ENCODE measurements at places on chromosomes 5 and 9.

DNA sequence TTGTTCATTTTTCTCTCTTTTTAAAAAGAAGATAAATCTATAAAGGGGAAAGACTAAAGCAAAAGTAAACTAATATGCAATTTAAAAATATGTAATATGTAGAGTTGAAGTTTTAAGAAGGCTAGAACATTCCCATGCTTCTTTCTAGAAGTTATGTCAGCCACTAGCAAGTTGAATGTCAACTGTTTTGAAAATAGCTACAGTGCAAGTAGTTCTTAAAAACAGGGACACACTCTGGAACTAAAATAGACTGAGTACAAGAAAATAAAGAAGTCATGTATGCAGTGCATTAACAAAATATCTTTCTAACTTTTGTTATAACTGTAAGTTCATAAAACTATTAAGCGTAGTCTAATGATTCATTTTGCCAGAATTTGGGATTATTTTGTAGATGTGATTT is 7.9 kb downstream of the TMEM38B start:
- no peak for DNase-seq

DNA sequence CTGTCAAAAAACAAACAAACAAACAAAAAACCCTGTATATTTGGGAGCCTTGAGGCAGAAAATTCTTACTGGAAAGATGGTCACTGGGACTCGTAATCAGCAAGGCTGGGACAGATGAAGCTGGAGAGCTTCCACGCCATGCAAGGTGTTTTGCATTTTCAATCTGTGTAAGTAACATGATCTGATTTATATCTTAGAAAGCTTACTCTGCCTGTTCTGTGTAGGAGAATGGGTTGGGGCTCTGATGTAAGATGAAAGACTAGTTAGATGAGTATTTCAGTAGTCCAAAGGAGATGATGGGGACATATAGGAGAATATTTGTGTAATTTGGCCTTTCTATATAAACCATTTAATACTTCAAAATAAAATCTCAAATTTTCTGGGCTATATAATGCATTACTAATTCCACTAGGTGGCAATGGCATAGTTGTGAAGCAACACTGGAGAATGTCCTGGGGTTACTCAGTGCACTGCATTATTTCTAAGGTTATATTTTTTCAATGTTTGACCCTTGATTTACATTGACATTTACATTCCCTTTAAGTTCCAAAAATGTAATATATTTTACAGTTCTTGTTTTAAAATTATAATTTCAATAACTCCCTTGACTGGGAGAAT is 21.9 kb upstream of the FSD1L start:
- peak; percentile 48 for DNase-seq

DNA sequence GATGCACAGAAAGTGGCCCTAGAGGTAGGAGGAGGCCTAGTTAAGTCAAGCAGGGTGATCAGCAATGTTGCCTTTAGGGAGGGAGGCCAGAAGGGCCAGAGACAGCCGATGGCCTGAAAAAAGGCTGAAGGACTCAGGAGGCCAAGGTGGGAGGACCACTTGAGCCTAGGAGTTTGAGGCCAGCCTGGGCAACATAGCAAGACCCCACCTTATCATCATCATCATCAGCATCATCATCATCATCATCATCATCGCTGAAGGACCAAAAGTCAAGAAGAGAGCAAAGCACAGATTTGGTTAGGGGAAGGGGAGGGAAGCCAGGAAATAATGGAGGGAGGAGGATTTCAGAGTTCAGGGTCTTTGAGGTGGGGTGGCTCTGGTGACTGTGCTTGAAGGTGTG is 74.3 kb downstream of the RALGPS1 start:
- DNase-seq = no peak

GRCh38 chr9:89955626-89956025 is 350.8 kb downstream of the GADD45G start:
- DNase-seq = no peak

GRCh38 chr9:91766315-91767069 is 183.5 kb downstream of the ROR2 start:
- DNase-seq = no peak

DNA sequence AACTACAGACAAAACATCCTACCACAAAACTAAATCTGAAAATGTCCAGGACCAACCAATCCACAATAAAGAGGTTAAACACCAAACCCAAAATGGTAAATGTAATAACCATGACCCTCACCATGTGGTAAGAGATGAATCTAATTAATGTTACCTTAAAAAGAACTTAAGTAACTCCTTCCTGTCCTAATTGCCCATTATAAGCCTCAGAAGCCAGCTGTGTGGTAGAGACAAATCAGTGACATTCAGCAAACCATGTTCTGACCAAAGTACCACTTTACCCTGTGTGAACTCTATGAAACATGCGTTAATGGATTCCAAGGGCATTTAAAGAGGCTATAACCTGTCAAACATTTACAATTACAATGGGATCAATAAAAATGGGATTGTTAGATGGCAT is 25.0 kb downstream of the LPAR1 start:
- DNase-seq = no peak

DNA sequence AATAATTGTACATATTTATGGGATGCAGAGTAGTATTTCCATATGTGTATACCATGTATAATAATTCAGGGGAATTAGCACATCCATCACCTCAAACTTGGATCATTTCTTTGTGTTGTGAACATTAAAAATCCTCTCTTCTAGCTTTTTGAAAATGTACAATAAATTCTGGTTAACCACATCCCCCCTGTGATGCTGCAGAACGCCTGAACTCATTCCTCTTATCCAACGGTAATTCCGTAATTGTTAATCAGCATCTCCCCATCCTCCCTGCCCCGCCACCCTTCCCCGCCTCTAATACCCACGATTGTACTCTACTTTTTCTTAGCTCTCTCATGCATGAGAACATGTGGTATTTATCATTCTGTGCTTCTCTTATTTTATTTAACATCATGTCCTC is 127.7 kb upstream of the ANKRD55 start:
- no peak for DNase-seq

- DNase-seq = no peak
These were observed 113.0 kb upstream of the TRIM32 start for GRCh38 chr9:116574027-116574679.

DNA sequence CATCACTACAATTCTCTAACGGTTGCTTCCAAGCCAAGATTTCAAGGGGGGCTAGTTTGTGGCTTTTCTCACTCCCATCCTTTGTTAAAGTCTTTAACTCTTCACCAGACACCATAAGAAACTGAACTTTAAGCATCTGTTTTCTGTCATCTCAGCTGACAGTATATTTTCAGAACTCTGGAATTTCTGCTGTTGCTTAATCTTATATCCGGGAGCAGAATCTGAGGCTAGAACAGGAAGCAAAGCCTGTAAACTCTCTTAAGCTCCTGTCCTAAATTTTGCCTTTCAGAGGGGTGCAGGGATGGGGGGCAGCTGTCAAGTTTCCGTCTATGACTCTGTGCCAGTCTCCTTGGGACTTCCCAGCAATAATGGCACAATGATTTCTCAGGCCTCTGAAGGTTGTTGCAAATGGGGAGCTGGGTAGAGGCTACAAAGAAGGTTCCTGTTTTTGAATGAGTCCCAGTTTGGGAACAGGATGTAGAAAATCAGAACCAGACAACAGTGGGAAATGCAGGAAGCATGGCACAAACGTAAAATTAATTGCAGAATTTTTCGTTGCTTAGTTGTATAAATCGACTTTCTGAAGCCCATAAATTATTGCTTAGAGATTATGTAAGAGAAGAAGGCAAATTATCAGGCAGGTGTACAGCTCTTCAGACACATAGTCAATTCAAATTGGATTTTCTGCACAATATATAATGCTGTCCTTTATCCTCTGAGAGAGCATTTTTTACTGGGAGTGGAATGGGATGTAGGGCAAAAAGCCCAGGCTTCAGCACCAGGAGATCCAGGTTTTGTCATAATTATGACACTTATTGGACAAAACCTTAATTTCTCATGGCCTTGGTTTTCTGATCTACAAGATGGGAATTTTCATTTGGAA is 430.9 kb downstream of the DMAC1 start:
- no peak for DNase-seq

GRCh38 chr9:115360122-115360521 is 242.2 kb upstream of the TNC start:
- DNase-seq = no peak

- no peak for DNase-seq
These were observed 9.1 kb downstream of the EPB41L4B start for GRCh38 chr9:109311731-109312130.

DNA sequence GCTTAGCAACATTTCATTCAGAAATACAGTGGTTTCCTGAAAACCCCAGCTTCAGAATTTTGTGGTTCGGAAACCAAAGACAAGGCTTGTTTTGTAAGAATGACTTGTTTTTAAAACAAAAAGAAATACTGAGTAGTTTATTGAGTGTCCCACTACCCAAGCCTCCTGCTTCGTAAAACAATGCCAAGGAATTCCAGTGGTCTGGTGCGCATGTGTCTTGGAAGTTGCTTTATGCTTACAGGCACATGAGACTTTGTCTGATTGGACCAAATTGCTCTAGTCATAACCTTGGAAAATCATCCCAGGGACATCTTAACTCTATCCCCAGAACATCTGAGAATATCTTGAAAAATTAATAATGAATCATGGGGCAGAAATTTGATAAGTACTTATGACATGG is 77.1 kb upstream of the FST start:
- no peak for DNase-seq

DNA sequence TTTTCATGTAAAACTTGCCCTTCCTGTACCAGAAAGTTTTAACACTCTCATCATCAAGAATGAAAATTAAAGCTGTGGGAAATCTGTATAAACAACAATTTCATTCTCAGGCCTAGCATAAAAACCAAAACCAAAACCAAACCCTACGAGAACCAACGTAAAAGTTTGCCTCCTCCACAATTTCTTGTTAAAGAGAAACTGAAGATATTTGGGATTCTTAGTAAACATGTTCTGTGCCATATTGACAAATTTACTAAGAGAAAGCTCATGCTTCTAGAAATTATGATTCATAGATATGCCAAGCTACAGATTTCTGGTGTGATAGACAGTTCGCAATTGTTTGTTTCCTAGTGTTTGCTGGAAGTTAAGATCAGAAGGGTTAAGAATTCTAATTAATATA is 801.0 kb upstream of the NUDT12 start:
- DNase-seq = no peak

DNA sequence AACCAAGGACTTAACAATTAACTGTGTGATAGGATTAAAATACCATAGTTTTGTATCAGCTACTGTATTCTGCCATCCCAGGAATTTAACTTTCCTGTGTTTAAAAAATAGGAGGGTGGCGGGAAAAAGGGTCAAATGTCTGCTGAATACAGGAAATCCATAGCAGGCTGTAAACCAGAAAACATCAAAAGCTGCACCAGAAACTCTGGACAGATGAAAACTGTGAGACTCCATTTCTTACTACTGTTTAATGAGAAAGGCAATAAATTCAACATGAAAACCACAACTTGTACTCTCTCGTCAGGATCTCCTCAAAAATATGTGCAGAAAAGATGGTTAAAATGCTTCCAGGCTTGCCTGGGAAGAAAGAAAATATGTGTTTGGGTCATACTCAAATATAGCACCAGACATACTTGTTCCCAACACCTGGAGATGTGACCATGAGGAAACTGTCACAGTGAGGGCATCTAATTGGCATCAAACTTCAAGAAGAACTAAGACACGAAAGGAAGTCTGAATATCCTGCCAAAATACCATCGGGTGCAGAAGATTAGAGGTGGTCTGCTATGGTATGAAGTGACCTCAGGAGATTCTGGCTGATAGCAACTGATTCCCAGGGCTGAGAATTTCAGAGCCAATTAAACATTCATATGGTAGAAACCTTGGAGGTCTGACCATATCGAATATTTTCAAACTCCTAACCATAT is 164.7 kb upstream of the TARS1 start:
- no peak for DNase-seq

DNA sequence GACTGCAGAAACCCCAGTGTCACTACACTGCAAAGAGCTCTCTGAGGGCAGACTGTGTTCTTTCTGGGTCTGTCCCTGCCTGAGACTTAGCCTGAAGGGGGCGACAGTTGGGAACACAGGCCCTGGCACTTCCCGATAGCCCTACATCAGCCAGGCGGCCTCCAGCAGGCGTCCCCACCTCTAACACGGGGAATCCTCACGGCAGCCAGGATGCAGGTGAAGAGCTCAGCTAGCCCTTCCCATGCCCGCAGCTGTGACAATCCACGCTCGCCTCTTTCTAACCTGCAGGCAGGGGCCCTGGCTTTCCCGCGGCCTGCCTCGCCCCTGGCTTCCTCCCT is 5.9 kb downstream of the MED22 start:
- DNase-seq = no peak

GRCh38 chr9:133981958-133982681 is 10.0 kb downstream of the VAV2 start:
- no peak for DNase-seq

DNA sequence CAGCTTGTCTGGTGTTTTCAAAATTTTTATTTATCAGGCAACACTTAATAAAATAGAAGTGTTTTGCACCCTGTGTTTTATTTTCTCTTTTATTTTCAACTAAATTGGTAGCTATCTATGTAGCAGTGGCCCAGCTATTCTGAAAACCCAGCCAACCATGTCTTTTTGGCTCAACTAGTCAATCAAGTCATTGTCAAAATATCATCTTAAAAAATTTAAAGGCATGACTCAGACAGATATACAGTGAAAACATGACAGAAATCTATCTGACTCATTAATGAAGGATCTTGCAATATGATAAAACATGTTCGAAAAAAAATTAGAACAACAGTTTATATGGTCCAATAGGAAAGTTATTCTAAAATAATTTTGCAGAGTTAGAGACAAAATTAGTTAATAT is 75.1 kb downstream of the HSD17B4 start:
- DNase-seq = no peak

DNA sequence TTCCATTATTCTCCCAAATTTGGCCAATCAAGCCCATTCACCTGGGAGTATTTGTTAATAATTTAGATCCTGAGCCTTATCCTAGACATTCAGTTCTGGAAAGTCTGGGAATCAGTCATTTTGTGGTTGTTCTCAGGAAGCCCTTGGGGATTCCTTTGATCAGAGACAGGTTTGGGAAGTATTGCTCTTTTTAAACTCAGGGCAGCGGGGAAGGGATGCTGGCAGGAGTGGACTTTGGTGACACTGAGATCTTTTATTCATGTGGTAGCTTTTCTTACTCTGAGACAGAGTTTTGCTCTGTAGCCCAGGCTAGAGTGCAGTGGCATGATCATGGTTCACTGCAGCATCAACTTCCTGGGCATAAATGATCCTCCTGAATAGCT is 586.9 kb downstream of the RAB3C start:
- DNase-seq = no peak
